Activated T-helper 1 cell treated with anti-CD3 and anti-CD28 coated beads, Interleukin-12 subunit alpha, Interleukin-12 subunit beta, Interleukin-2, Interleukin-4 antibody, amounts not matched to agents 30 ng/mL and 10 ng/mL and 1 ng/mL, durations not matched to agents 14 hours and 24 hours and 36 hours (primary cell): ENCODE measurements at places on chromosomes 3 and 15. TPM values are rescaled to one million over a fixed set of nuclear protein-coding genes. Genes with fewer than 3 reads are reported as not detected.
A peak's percentile ranks its signal among the peaks of the same experiment; 100 is the strongest.

The SCG5 gene
- total RNA-seq, result 1.6 and 2.6 TPM in 2 replicates

The MUC20 gene
- total RNA-seq, result 5.0 and 6.6 TPM in 2 replicates

The RTP3 gene
- total RNA-seq, result not detected in 2 replicates

The STRIT1 gene
- not detected in 2 replicates for total RNA-seq

The MYZAP gene
- total RNA-seq, result not detected in 2 replicates

The COX5A gene
- 273 and 290 TPM in 2 replicates for total RNA-seq

The CYP1A2 gene
- not detected in 2 replicates for total RNA-seq

The CHRM5 gene
- not detected in 2 replicates for total RNA-seq

GRCh38 chr3:183988216-183988790 is 29.4 kb downstream of the ABCC5 start:
- H3K27me3 ChIP-seq, result no peaks in the 10 kb centered on the region
- no peak overlapping the region for H3K27ac ChIP-seq
- peaks cover 4% of the 10 kb centered on the region for H3K36me3 ChIP-seq
- no peaks in the 10 kb centered on the region for H3K4me1 ChIP-seq

GRCh38 chr3:5874931-5875341 is 687.4 kb downstream of the EDEM1 start:
- no peak overlapping the region for H3K27ac ChIP-seq
- no peak for DNase-seq
- no peaks in the 10 kb centered on the region for H3K4me1 ChIP-seq
- H3K36me3 ChIP-seq, result no peaks in the 10 kb centered on the region
- no peaks in the 10 kb centered on the region for H3K27me3 ChIP-seq
- H3K4me3 ChIP-seq, result no peak overlapping the region

- peak overlapping the region; percentile 26 for H3K27ac ChIP-seq
- H3K4me3 ChIP-seq, result peak overlapping the region; percentile 27
- H3K4me1 ChIP-seq, result peaks cover 22% of the 10 kb centered on the region
- no peaks in the 10 kb centered on the region for H3K36me3 ChIP-seq
- no peaks in the 10 kb centered on the region for H3K27me3 ChIP-seq
These were observed 27.2 kb upstream of the UBE2Q2 start for GRCh38 chr15:75815811-75816719.

DNA sequence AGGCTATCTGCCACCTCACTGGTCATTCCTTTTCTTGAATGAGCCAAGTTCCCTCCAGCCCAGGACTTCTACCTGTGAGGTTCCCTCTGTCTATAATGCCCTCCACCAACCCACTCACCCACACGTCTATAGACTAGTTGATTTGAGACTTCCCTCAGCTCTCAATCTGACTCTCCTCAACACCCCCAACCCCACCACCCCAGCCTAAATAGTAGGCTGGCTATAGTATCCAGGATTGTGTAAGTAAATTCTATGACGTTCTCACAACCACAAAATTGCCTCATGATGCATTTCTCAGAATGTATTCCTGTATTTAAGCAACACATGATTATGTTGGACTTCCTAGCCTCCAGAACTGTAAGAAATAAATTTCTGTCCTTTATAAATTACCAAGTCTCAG is 2.2 kb downstream of the PLSCR1 start:
- H3K36me3 ChIP-seq, result peaks cover 30% of the 10 kb centered on the region
- no peak for DNase-seq
- peaks cover 70% of the 10 kb centered on the region for H3K4me1 ChIP-seq
- peak overlapping the region; percentile 95 for H3K4me3 ChIP-seq
- peak overlapping the region; percentile 82 for H3K27ac ChIP-seq
- no peaks in the 10 kb centered on the region for H3K27me3 ChIP-seq

DNA sequence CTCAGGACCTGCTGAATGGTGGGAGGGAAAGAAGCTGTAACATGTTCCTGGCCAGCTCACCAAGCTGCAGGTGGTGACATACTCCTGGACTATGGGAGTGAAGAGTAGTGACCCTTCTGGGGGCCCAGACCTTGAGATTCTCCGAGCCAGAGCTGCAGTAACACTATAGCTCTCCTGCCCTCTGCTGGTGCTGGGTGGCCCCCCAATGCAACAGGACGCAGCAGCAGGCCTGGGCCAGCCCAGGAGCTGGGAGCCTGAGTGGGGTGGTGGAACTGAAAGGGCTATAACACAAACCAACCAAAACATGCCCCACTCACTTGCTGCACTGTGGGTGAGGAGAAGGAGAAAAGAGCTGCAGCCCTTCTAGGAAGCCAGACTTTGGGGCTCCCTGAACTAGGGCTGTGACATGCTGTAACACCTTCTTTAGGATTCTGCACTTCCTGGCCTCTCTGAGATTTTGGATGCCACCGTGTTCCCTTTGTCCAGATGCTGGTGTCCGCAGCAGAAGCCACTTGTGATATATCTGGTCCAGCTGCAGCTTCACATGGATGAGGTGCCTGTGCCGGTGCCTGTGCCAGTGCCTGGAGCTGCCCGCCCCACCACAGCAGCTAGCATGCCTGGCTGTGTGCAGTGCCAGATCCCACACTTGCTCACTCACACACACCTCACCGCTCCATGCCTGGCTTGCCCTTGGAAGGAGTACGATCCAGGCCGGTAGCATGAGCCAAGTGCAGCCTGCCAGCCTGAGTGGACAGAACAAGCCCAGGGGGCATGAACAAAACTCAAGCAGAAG is 636.8 kb upstream of the KCNMB2 start:
- no peak overlapping the region for H3K4me3 ChIP-seq
- DNase-seq, result no peak
- H3K4me1 ChIP-seq, result no peaks in the 10 kb centered on the region

GRCh38 chr3:7874116-7874515 is 627.5 kb upstream of the LMCD1 start:
- H3K27me3 ChIP-seq, result no peaks in the 10 kb centered on the region
- H3K4me1 ChIP-seq, result peaks cover 10% of the 10 kb centered on the region
- H3K4me3 ChIP-seq, result no peak overlapping the region
- no peak for DNase-seq

- no peaks in the 10 kb centered on the region for H3K4me1 ChIP-seq
- H3K4me3 ChIP-seq, result no peak overlapping the region
- no peaks in the 10 kb centered on the region for H3K36me3 ChIP-seq
- H3K27me3 ChIP-seq, result peaks cover 4% of the 10 kb centered on the region
- DNase-seq, result no peak
- H3K27ac ChIP-seq, result no peak overlapping the region
These were observed 48.8 kb upstream of the PRTG start for GRCh38 chr15:55791551-55792400.

DNA sequence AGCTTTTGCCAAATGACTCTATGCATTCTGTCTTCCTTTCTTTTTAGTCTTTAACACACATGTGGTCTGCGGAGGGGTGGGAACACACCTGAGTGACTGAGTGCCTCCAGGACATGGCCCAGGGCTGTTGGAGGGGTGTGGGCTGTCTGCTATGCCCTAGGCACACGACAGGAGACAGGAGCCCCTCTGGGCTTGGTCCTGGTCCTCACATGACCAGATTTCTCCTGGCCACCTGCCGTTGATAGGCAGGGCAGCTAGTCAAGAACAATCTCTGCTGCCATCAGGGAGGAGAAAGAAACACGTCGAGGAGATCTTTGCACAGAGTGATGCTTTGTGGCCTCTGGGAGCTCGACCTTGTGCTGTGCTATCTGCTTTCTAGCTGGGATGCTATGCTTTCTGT is 176.6 kb downstream of the KLF13 start:
- H3K4me3 ChIP-seq, result no peak overlapping the region
- peaks cover 46% of the 10 kb centered on the region for H3K4me1 ChIP-seq
- no peak overlapping the region for H3K27ac ChIP-seq
- no peak for DNase-seq
- H3K27me3 ChIP-seq, result peaks cover 11% of the 10 kb centered on the region

- no peaks in the 10 kb centered on the region for H3K27me3 ChIP-seq
- no peak for DNase-seq
- H3K4me3 ChIP-seq, result no peak overlapping the region
- H3K4me1 ChIP-seq, result peaks cover 31% of the 10 kb centered on the region
- no peak overlapping the region for H3K27ac ChIP-seq
These were observed 8.1 kb downstream of the ZXDC start for GRCh38 chr3:126467611-126467955.

DNA sequence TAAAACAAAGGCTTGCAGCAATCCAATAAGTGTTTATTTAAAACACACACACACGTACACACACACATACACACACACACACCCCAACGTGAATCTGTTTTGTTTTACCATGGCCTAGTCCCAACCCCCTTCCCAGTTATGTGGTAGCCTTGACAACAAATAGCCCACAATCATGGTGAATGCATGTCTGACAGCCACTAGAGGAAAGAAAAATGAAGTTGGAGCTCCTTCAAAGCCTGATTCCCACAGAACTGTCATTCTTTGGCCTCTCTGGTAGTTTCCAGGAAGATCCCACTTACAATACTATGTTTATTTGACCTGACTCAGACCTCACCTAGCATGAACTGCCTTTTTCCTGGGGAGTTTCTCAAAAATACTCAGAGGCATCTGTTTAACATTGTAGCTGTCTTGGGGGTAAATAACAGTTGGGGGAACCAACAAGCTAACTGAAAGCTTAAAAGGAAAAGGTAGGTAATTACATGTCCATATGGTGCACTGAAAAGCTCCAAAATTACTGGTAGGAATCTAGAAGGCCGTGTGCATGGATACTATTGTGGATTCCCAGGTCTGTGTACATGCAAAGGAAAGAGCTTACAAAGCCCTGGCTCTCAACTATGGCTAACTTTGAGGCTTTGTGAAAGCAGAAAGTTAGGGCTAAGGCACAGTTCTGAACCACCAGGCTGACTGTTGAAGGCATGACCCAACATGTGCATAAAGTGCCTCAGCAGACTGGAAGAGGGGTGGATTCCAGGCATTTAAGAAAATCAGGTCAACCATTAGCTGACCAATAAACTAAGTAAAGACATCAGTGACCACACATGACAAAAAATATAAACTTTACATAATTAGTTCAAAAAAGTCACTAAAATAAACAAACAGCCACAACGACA is 65.3 kb downstream of the FAIM start:
- H3K27me3 ChIP-seq, result no peaks in the 10 kb centered on the region
- no peak overlapping the region for H3K27ac ChIP-seq
- peaks cover 21% of the 10 kb centered on the region for H3K36me3 ChIP-seq

GRCh38 chr3:134236505-134237170 is 14.0 kb downstream of the RYK start:
- H3K27me3 ChIP-seq, result peaks cover 16% of the 10 kb centered on the region
- peaks cover 38% of the 10 kb centered on the region for H3K4me1 ChIP-seq
- H3K4me3 ChIP-seq, result no peak overlapping the region

DNA sequence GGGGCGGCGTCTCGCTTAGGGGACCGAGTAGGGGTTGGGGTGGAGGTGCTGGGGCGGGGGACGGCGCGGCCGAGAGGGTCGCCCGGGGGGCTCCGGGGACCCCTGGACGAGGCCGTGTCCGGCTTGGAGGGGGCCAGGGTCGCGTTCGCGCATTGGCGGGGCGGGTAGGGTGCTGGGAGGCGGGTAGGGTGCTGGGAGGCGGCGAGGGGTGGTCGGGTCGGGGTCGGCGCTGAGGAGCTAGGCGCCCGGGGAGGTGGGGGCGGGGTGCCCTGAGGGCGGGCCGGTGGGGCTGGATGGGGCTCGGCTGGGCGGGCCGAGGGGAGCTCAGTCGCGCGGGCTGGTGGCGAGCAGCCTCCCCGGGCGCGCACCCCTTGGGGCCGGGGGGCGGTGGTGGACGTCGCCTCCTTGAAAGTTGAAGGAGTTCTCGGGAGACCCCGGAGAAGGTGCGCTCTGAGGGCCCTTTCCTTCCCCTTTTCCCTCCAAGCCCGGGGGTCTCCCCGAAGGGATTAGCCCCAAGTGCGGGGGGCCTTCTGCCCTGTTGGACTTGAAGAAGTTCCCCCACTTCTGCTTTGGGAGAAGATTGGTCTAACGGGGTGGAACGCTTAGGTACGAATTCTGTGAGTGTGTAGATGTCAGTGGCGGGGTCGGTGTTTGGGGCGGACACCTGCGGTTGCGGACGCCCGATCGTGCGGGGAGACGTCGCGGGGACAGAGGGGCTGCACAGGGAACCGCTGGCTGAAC is 543 bp downstream of the MEF2A start:
- DNase-seq, result peak; percentile 11
- peak overlapping the region; percentile 90 for H3K27ac ChIP-seq
- peaks cover 39% of the 10 kb centered on the region for H3K4me1 ChIP-seq
- H3K4me3 ChIP-seq, result peak overlapping the region; percentile 98
- peaks cover 4% of the 10 kb centered on the region for H3K27me3 ChIP-seq

- H3K27me3 ChIP-seq, result peaks cover 12% of the 10 kb centered on the region
- DNase-seq, result no peak
These were observed 27.8 kb downstream of the RYK start for GRCh38 chr3:134222835-134223234.

DNA sequence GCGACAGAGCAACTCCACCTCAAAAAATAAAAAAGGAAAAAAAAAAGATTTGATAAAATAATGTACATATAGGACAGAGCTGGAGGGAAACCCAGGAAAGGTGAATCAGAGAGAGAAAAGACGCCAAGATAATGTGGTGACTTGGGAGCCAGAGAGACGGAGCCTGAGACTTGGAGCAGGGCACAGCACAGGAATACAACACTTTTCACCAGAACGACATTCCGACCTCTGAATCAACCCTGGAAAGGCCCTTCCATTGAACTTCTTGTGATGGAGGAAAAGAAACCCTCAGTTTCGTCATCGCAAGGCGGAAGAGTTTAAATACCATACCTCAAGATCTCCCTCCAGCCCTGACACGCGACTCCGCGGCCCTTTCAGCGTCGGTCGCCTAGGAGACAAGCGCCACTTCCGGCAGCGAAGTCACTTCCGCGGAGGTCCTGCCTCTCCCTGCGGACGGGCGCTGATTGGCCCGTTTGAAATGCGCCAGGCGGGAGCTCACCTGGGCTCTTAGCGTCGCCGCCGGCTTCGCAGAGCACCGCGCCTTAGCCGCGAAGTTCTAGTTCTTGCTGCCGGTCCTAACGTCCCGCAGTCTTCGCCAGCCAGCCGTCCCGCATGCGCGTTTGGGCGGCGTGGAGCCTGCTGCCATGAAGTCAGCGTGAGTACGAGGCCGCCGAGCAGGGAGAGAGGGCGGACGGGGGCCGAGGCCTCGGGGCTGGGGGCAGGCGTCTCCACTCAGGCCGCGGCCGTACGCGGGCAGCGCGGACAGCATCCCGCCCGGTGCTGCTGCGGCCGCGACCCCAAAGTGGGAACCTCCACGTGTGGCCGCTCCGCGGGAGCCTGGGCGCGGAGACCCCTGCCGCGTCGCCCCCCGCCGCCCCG is at the start of gene KIF23:
Gene KIF23 (plus strand): TSS at position 528 of the 879 bp plus-strand sequence. CDS start 117 bp downstream, at position 645.
- peaks cover 42% of the 10 kb centered on the region for H3K4me1 ChIP-seq
- peaks cover 13% of the 10 kb centered on the region for H3K36me3 ChIP-seq

GRCh38 chr15:93247466-93248121 is 158.6 kb upstream of the RGMA start:
- no peak for DNase-seq
- no peaks in the 10 kb centered on the region for H3K36me3 ChIP-seq
- no peaks in the 10 kb centered on the region for H3K4me1 ChIP-seq
- peaks cover 9% of the 10 kb centered on the region for H3K27me3 ChIP-seq
- H3K27ac ChIP-seq, result no peak overlapping the region
- no peak overlapping the region for H3K4me3 ChIP-seq
